DMS53 (cell line): ENCODE measurements at places on chromosomes 11 and 22.

GRCh38 chr11:61737131-61737530 lies 15.3 kb upstream of the MYRF start:
- DNase-seq: no peak

DNA sequence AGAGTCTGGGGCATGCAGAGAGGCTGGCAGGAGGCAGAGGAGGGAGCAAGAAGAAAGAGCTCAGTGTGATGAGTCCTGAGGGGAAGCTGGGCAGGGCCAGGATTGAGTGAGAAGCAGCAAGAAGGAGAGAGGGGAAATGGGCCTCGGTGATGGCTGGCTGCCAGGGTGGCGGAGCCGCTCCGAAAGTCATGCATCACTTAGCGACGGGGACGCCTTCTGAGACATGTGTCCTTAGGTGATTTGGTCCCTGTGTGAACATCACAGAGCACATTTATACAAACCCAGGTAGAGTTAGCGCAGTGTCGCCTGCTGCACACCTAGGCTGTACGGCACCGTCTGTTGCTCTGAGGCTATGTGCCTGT lies 15.1 kb downstream of the TBC1D22A start:
- DNase-seq: no peak

GRCh38 chr11:83073258-83073657 lies 1.6 kb upstream of the RAB30 start:
- no peak for DNase-seq

- no peak for DNase-seq
Measured at GRCh38 chr11:79262221-79262620, 178.6 kb downstream of the TENM4 start.

DNA sequence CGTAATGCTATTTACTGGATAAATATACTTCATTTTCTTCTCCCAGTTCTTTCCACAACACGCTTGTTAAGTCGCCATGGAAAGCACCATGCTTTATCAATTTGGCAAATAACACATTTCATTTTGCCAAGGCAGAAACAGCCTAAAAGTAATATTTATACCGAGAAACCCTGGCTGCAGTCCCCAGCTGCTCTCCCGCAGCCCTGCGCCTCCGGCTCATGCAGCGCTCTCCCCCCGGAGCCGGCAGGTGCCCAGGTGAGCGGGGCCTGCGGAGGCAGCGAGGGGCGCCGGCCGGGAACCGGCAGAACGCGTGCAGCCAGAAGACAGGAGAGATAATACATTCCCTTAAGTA lies 681 bp upstream of the ARHGEF12 start:
- DNase-seq: peak; percentile 83

- DNase-seq: peak; percentile 59
Measured at GRCh38 chr22:42313204-42313603, 42.8 kb upstream of the TCF20 start.

GRCh38 chr11:70517988-70518907 lies 119.9 kb downstream of the CTTN start:
- no peak for DNase-seq

GRCh38 chr22:22877523-22878210 lies 9.9 kb upstream of the IGLL5 start:
- DNase-seq: peak; percentile 64

- no peak for DNase-seq
Measured at GRCh38 chr11:122733318-122733717, 77.8 kb downstream of the UBASH3B start.
